AG08396 (cell line): ENCODE measurements at places on chromosomes 1 and 21.

DNA sequence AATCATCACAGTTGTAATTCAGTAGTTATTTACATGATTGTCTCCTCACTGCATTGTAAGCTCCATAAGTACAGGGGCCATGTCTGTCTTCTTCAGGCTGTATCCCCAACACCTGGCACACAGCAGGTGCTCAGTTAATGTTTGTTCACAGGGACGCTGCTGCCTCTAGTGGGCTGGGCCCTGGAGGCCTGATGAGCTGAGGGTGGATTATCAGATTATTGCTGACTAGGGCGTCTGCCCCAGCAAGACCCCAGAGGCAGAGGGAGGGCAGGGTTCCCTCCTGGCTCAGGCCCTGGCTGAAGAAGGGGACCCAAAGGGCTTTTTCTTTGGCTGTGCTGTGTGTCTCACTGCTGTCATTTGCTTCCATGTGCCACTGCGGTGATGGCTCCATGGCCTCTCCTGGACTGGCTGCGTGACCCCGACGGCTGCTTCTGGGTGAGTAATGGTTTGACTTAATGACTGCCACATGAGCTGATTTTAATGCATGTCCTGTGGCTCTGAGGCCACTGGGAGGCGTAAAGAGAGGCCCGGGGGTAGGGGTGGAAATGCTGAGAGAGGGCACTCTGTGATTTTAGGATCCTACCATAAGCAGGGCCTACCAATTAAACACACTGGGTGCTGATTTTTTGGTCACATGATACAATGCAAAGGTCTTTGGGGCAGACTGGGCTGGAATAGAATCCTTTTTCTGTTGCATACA is 20.8 kb upstream of the EPB41 start:
- no peak for DNase-seq

- DNase-seq: no peak
These were observed 353.8 kb upstream of the PTBP2 start for GRCh38 chr1:96367791-96368190.

GRCh38 chr1:79264285-79264684 is 257.8 kb upstream of the ADGRL4 start:
- DNase-seq: no peak

DNA sequence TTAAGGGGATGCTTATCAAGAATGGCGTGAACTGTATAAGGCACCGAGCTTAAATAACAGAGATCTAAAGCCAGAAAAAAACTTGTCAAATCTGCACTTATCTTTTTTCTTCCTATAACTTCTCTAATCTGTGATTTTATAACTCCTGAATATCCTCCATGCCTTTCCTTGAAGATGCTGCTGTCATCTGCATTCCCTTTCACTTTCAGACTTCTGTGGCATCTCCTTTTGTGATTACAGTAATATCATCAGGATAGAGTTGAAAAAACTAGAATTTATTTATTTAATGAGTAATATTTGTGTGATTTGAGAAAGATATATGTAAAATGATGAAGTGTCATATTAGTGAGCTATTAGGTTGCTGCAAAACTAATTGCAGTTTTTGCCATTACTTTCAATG is 357.8 kb upstream of the PTBP2 start:
- DNase-seq: no peak

DNA sequence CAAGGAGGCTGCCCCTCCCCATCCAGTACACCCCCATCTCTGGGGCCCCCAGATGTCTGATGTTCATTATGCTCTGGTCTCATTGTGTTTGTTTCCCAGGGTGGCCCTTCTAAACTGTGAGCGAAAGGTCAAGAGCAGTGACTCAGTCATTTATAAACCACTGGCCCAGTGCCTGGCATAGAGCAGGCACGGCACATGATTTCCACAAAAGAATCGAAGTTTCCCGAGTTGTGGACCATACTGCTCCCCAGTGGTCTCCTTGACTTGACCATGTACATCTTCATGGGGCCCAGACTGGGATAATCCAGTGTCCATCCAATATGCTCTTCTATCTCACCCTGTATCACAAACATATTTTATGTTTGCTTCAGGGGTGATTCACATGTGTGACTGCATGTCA is 153.3 kb downstream of the NR5A2 start:
- DNase-seq: peak; percentile 31

GRCh38 chr21:46618738-46619379 is 14.0 kb upstream of the S100B start:
- DNase-seq: no peak

DNA sequence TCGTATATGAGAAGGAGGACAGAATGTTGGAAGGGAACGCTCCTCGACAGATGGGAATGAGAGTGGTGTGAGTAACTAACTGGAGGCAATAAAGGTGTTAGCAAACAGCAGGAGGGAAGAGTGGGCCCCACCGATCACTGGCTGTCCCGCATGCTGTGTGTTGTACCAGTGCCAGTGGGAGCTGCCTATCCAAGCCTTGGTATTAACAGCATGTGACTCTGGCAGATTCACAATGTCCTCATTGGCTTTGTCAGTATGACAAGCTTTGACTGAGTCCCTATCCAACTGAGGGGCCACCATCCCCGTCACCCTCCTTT is 188.3 kb downstream of the NRIP1 start:
- no peak for DNase-seq

DNA sequence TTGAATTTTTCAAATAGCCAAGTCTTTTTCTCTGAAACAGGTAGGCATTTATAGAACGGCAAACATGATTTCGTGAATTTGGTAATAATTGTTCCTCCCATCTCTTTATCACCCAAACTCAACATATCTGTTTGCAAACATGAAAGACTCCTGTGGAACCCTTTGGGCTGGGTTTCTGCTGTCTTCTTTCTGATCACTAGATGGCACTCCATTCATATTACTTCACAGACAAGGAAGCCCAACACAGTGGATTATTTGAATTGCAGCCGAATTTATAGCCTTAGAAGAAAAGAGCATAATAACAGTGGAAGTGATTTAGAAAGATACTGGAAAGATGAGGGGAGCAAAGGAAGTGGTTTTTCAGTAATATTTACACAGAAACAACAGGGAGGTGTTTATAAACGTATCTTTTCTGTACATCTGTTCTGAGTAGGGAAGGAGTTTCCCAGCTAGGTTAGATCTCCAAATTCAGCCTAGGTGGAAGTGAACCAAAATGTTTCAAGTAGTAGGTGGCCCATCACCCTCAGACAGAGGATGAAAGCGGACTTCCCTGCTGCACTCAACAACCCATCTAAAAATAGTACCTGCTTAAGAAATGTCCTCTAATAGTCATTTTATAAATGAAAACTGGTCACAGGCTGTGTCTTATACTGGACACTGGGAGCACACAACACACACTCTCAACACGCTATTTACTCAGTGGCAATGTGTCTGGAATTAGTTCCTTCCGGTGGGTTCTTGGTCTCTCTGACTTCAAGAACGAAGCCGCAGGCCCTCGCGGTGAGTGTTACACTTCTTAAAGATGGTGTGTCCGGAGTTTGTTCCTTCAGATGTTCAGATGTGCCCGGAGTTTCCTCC is 67.6 kb downstream of the MAP3K21 start:
- peak; percentile 34 for DNase-seq

DNA sequence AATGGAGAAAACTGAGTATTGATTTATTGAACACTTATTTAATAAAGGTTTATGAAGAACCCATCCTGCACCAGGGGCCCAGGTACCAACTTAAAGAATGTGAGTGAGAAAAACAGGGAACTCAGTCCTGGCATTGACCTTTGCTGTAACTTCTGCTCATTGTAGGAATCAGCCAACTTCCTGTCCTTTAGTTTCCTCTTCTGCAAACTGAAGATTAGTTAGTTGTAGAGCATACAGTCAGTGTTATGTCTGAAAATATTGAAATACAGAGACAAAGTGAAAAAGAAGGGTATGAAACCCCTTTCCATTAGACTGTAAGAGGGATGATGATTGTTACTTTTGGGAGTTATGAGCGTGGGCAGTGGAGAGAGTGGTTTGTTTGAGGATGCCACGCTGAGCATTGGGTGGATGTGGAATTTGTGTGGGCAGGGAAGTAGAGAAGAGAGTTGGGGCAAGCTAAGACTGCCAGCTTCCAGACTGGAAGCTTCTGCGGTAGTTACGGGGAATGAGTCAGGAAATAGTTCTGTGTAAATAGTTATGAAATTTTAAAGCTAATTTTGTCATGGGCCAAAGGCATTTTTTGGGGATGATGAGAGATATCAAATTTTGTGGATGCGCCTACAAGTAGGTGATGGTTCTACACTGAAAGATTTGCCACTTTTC is 89.2 kb downstream of the GPR88 start:
- DNase-seq: peak; percentile 33

DNA sequence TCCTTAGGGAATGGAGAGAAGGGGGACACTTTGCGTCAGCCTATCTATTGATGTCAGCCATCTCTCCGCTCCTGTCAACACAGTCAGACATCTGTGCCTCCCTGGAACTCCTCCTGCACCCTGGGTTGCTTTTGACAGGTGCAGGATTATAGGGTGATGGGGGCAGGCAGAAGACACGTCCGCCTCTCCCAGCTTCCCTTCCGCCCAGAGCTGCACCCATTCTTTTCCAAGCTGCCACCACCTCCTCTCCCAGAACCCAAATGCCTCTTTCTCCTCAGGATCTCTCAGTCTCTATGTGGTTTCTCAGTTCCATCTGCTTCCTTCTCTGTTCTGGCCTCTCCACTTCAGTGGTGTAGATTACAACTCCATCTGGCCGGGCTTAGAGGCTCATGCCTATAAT is 17.1 kb upstream of the KIF1B start:
- no peak for DNase-seq

DNA sequence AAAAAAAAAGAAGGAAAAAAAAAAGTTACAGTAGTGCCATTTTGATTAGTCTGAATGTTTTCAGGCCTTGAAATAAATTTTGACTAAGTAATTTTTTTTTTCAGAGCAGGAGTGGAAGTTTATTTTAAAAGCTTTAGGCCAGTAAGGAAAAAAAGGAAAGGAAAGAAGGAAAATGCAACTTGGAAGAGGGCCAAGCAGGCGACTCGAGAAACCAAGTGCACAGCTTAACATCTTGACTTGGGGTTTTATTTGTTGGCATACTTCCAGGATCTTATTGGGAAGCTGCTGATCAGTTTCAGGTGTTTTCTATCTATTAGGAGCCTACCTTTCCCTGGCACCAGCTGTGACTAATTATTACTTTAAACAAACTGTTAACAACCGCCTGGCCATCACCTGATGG is 41.7 kb downstream of the ATF3 start:
- DNase-seq: no peak

DNA sequence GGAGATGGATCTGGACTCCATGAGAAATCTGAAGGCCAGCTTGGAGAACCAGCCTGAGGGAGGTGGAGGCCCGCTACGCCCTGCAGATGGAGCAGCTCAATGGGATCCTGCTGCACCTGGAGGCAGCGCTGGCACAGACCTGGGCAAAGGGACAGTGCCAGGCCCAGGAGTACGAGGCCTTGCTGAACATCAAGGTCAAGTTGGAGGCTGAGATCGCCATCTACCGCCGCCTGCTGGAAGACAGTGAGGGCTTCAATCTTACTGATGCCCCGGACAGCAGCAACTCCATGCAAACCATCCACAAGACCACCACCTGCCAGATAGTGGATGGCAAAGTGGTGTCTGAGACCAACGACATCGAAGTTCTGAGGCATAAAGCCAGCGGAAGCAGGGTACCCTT is 601.5 kb upstream of the ZP4 start:
- no peak for DNase-seq

DNA sequence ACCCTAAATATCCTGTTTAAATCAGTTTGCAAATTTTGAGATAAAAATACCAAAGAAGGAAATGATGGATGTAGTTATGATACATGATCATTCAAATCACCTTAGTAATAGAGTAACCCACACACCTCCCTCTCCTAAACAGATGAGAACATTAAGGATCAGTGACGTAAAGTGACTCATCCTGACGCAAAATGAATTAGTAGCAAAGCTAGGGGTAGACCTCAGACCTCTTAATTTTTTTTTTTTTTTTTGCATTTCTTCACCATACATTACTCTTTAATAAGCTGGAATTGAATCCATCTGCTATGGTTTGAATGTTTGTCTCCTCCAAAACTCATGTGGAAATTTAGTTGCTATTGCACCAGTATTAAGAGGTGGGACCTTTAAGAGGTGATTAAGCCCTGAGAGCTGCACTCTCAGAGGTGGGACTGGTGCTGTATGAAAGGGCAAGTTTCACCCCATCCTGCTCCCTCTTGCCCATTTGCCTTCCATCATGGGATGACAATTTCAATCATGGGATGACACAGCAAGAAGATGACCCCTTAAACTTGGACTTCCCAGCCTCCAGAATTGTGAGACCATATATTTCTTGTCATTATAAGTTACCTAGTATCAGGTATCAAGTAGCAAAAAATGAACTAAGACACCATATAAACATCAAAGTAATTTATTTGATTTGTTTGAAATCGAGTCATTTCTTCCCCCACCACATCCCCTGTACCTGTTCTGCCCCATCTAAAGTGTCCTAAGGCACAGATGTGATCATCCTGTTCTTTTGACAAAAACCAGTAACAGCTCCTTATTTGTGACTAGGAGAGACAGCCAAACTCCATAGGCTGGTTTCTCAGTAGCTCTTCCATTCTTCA is 114.6 kb upstream of the DUSP10 start:
- no peak for DNase-seq

- no peak for DNase-seq
These were observed 77.8 kb upstream of the CACHD1 start for GRCh38 chr1:64392109-64392508.

DNA sequence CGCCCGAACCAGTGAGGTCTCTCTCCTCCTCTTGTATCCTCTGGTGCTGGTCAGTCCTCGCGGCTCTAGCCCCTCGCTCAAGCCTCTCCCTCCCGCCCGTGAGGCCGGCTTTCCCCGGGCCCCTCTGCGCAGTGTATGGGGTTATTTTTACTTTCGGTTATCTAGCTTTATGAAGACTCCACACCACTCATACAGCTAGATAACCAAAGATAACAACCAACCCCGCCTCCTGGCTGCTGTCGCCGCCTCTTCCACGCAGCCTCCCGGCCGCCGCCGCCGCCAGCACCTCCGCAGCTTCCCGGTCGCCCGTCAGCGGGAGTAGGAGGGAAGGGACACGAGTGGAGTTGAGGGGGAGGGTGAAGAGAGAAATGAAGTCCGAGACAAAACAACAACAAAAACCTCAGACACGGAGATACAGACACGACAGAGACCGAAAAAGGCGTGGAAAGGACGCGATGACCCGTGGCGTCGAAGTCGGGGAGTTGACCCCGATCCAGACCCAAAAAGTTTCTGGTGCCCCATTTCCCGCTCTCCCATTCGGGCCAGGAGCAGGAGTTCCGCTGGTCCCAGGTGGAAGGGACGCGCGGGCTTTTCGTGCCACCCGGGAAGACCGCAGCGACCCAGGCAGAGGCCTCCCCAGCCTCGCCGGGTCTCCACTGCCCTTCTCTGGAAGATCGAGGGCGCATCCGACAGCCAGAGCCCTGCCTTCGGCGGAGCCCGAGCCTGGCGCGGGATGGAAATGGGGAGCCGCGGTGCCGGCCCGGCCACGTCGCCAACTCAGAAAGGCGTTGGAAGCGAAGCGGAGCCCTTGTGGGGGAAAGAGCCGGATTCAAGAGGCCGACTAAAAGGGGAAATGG is 51.4 kb downstream of the RHBG start:
- no peak for DNase-seq

DNA sequence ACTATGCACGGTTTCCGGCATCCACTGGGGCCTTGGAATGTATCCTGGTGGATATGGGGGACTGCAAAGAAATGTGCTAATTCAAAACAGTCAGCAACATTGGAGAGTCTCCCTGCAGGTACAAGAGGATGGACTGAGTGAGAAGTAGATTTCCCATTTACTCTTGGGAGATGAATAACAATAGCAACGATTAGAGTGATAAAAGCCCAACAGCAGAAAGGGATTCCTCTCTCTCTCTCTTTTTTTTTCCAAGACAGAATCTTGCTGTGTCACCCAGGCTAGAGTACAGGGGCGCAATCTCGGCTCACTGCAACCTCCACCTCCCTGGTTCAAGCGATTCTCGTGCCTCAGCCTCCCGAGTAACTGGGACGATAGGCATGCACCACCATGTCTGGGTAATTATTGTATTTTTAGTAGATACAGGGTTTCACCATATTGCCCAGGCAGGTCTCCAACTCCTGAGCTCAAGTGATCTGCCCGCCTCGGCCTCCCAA is 5.0 kb upstream of the SHCBP1L start:
- no peak for DNase-seq
